NCI-H524 (cell line): ENCODE measurements at places on chromosomes 2 and 18.

- DNase-seq: no peak
These were observed 96.6 kb downstream of the BIRC6 start for GRCh38 chr2:32453242-32454062.

GRCh38 chr2:176283291-176284068 is 14.2 kb downstream of the MTX2 start:
- no peak for DNase-seq

DNA sequence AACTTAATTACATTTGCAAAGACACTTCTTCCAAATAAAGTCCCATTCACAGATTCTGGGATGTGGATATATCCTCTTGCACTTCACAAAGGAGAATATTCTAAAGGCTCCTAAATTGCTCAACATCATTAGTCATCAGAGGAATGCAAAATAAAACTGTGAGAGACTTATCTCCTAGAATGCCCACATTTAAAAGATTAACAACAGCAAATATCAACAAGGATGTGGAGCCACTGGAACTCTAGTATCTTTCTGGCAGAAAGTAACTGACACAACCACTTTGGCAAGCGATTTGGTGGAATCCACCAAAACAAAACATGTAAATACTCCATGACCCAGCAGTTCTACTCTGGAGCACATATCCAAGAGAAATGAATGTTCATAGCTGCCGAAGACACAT is 4.6 kb downstream of the NEU2 start:
- DNase-seq: no peak

GRCh38 chr2:84970868-84971509 is at the start of gene KCMF1:
TSS of gene KCMF1 (plus strand) at chr2:84971161. CDS start at chr2:84971452, 291 bp downstream.
- peak; percentile 45 for DNase-seq

DNA sequence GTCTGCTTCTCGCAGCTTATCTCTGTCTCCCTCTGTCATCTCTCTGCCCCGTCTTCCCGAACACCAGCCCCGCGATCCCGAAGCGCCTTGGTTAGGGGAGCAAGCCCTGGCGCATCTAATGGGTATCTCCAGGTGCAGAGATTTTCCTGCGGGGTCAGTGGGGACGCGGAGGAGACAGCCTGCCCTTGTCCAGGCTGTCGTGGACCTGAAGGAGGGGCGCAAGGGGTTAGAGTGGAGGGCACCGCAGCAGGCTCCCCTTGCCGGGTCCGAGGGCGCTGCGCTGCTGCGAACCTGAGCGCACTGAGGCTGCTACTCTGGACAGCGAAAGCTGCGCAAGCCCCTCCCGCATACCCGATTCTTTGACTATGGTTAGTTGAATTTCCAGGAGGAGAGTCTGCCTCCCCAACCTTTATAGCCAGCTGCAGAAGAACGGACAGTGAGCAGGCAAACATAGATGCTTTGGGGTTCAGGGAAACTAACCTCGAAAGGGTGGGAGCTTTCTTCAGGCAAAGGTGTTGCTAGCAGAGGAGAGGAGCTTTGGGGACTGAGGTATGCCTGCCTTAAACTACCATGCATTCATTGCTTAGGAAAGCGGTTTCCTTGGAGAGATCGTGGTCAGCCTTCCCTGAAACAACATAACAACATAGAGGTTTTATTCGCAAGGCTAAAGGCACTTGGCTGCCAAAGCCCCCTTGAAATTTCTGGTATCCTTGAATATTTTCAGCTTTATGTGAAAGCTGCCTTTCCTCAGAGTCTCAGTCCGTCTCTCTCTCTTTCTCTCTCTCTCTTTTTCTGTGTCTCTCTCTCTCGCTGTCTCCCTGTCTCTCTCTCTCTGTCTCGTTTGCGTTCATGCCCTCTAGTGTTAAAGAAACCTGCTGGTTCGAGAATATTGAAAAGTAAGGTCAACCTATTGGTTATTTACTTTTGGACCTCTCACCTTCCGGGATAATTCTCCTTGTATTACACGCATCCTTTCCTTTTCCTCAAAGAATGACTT is 1.6 kb downstream of the GALNT13 start:
- peak; percentile 25 for DNase-seq

- DNase-seq: no peak
These were observed 17.2 kb downstream of the SNORC start for GRCh38 chr2:232887171-232887850.

- no peak for DNase-seq
These were observed 62.2 kb upstream of the PLA2R1 start for GRCh38 chr2:160124571-160124970.

DNA sequence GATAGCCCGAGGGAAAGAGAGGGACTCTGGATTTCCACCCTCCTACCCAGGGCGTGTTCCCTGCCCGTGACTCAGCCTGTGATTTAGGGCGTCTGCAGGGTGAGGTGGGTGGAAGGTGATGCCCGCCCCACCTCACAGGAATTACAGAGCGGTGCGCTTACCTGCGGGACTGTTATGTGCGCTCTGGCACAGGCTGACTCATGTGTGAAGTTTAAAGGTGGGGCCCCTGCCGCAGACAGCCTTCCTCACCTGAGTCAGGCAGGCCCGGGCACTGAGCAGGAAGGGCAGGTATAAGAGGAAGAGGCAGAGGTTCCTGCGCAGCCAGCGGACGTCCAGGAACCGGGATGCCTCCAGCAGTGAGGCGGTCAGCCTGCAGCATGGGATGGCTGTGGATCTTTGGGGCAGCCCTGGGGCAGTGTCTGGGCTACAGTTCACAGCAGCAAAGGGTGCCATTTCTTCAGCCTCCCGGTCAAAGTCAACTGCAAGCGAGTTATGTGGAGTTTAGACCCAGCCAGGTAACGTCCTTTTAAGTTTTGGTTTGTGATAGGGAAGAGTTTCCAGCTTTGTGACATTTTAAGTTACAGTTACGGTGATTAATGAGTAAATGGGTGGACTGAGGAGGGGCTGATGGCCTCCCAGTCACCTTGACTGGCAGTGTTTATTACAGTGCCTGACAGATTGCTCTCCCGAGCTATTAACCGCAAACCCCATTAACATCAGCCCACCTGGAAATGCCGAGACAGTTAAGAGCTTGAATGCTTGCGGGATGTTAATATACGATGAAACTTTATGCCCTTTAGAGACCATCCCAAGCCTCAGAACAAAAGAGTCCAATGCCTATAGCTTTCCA is 141.6 kb upstream of the TTC39C start:
- DNase-seq: no peak

GRCh38 chr2:24544456-24545115 is 53.5 kb downstream of the NCOA1 start:
- DNase-seq: no peak

DNA sequence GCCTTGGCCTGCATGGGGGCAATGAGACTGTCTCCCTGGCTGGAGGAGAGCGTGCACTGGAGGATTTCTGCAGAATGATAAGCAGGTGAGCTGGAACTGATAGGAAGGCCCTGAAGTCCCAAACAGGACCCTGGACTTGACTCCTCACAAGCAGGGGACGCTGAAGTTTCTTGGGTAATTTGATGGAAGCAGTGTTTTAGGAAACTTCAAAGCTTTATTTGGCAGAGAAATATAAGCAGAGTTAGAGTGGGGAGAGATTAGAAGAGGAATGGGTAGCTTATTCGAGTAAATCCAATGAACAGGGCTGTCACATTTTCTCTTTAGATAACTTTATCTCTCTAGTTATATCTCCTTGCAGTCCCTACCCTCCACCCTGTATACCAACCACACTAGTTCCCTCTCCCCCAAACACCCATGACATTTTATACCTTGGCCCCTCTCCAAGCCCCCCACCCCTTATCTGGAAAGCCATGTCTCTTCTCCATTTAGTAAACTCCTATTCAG is 73.6 kb upstream of the IGFBP5 start:
- peak; percentile 3 for DNase-seq

DNA sequence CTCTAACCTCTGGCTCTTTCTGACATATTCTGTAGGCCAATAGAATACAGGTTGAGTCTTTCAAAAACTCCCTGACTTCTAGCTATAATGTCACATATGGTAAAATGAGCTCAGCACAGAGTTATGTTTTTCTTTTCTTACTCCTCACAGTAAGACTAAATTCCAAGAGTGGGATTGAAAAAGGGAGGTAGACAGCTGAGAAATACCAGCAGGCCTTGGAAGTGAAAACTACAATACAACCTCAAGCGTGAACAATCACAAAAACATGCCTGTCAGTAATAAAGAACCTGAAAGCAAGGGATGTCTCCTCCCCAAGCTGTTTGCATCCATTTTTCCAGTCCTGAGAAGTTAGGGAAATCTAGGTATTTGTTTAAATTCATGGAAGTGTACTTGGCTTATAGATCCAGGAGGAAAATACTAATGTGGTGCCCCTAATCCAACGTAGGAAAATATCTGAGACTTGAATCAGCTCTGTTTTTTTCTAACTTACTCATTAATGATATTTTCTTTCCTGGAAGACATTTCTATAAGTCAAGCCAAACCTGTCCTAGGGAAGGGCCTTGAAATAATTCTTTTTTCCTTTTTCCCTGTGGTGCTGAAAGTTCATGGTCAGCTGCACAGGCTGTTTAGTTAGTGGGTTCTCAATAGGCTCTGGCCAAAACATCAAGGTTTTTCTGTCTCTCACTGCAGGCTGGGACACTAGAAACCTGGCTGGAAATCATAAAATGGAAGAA is 167.9 kb upstream of the SPATS2L start:
- no peak for DNase-seq

- no peak for DNase-seq
These were observed 135.6 kb upstream of the KLHL29 start for GRCh38 chr2:23249348-23249747.

GRCh38 chr2:122075381-122075780 is 319.9 kb downstream of the TSN start:
- DNase-seq: no peak

- DNase-seq: no peak
These were observed 188.4 kb downstream of the MYO5B start for GRCh38 chr18:50006470-50007046.

DNA sequence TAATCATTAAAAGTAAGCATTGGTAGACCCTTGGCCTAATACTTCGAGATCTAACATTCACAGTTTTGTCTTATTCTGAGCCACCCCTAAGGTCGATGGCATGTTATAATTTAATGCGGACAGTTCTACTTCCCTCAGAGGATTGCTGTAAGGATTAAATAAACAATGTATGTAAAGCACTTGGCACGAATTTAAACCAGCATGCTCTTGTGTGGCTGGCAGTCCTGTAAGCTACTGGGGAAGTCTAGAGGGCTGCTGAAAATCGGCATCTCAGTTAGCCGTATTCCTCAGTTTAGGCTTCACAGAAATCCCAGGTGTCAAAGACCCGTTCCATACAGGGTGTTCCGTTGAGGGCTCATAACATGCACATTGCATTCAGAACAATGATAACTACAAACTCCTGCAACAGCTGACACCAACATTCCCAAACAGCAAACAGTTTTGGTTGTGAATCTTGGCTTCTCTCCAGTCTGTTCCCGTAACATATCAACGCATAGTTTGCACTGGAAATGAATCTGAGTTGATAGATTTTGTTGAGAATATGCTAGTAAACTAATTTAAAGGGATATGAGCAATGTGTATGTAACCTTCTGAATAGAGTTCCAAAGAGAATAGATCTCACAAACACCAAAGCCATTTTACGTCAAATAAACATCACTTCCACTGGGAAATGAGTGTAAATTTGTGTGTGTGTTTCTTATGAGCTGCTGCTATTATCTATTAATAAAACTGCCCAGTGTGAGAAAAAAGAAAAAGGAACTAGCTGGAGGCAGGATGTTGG is 52.2 kb upstream of the ACKR3 start:
- DNase-seq: no peak

DNA sequence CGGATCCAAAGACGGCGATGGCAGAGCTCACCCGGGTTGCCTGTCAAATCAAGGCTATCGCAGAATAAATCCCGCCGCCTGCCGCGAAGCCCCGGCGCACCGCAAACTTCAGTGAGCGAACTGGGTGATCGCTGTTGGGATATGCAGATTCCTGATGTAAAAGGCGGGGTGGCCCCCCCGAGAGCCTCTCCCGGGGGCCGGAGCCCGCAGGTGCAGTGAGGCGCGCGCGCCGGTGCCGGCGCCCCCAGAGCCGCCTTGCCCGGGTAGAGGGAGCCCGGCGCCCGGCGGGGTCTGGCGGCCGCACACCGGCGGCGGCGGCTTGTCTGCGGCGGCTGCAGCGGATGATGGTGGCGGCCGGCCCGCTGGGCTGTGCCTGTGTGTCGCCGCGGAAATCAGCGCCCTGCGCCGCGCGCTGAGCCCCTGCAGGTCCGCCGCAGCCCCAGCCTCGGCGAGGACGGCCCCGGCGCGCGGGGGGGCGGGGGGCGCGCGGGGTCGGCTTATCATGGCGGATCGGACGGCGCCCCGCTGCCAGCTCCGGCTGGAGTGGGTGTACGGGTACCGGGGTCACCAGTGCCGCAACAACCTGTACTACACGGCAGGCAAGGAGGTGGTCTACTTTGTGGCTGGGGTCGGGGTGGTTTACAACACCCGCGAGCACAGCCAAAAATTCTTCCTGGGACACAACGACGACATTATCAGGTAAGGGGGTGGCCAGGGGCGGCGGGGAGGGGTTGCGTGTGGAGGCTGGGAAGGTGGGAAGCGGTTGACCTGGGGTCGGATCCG is 1.3 kb downstream of the EML6 start:
- DNase-seq: peak; percentile 65

DNA sequence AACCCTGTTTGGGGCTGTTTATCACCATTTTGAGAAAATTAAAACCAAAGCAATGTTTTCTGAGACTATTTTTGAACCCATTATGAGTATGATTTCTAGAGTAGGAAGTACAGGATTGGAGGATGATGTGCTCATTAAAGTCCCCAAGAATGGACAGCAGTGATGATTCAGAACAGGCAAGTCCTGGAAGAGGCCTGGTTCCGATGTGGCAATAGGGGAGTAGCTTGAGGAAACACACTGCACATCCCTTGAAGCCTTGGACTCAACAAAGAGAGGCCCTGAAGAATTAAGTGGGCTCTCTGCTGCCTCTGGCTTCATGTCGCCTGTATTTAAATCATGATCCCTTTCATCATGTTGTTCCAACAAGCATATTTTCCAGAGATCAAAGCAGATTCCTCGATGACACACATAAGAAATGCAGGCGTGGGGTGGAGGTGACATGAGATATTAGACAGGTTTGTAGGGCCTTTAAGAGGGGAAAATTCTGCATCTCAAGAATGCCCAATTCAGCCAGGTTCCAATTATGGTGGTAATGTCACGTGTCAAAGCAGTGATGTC is 242.2 kb downstream of the FHOD3 start:
- no peak for DNase-seq

- no peak for DNase-seq
These were observed 102.8 kb upstream of the TMEM18 start for GRCh38 chr2:780002-780401.

DNA sequence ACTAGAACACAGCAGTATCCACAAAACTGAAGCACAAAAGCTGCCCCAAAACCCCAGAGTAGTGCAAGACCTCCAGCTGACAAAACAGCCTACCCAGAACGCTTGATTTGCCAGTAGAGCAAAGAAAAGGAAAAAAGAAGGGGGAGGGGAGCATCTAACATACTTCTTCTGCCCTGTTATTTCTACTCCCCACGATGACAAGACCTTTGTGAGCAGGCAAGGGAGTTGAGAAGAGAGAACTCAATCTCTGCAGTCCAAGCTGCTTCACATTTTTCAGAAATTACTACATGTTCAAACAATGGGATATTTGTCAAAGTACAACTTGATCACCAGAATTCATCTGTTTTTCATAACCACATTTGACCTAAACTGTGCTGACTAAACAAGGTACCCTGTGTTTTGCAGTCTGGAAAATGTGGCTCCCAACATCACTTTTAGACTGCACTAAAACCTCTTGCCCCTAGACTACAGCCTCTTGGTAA is 286.7 kb downstream of the EXOC6B start:
- DNase-seq: no peak
